ENCODE measurements at places on chromosomes 16 and 17.

GRCh38 chr17:50630524-50631194 is 4.0 kb upstream of the ABCC3 start:
- peak; percentile 42 for DNase-seq

DNA sequence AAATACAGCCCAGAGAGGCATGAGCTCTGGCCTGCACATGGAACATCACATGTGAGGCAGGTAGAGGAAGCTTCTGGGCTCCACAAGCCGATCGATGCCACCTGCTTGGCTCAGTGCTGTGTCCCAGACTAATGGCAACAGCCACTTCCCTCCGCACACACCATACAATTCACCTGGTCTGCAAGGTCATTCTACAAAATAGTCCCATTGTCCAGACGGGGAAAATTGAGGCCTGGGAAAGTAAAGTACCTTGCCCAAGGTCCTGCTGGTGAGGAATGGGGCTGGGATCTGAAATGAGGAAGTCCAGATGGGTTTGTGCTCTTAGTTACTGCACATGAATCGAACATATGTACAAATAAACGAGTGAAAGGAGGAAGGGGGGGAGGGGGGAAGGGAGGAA is 88.0 kb downstream of the LITAF start:
- DNase-seq = no peak

DNA sequence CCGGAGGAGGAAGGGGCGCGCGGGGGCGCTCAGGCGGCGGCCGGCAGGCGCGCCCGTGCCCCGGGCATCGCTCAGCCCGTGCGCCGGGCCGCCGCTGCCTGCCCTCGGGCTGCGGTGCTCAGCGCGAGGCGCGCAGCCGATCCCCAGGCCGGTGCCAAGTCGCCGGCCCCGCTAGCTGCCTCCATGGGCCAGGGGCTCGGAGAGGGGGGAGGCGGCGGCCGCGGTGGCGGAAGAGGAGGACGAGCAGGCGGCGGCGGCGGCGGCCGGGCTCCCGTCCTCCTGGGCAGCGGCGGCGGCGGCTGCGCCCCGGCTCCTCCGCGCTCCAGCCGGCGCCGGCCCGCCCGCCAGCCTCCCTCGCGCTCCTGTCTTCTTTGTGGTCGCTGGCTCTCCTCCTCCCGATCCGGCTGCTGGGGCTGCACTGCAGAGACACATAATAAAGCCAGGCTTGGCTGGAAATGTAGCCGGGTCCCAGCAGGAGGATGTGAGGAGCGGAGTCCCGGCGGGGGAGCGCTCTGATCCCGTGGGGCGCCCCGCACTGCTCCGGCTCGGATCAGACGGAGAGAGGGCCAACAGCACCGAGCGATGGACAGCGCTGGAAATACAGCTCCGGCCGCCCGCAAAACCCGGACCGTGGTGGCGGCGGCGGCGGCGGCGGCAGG is 889 bp upstream of the ZNF423 start:
- no peak for DNase-seq

GRCh38 chr17:73956169-73956568 is 247.3 kb upstream of the RPL38 start:
- DNase-seq = no peak

DNA sequence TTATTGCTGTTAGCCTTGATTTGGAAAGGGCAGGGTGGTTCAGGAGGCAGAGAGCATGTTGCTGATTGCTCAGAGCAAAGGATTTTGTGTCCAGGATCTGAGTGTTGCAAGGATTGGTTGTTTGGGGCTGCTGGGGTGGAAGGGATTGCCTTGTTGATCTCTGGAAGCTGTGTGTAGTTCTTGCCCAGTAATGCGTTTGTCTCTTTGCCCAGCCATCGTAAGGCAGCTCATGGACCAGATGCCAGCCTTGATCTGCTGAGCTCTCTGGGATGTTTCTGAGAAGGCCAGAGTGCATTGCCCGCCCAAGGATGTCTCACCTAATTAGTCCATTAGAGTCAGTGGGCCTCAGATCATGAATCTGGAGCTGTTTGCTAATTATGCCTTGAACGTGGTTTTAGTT is 33.6 kb downstream of the NKD1 start:
- DNase-seq = no peak

- DNase-seq = no peak
These were observed 35.2 kb upstream of the SDK2 start for GRCh38 chr17:73679476-73679875.
